ENCODE measurements at places on chromosomes 7 and 10.

DNA sequence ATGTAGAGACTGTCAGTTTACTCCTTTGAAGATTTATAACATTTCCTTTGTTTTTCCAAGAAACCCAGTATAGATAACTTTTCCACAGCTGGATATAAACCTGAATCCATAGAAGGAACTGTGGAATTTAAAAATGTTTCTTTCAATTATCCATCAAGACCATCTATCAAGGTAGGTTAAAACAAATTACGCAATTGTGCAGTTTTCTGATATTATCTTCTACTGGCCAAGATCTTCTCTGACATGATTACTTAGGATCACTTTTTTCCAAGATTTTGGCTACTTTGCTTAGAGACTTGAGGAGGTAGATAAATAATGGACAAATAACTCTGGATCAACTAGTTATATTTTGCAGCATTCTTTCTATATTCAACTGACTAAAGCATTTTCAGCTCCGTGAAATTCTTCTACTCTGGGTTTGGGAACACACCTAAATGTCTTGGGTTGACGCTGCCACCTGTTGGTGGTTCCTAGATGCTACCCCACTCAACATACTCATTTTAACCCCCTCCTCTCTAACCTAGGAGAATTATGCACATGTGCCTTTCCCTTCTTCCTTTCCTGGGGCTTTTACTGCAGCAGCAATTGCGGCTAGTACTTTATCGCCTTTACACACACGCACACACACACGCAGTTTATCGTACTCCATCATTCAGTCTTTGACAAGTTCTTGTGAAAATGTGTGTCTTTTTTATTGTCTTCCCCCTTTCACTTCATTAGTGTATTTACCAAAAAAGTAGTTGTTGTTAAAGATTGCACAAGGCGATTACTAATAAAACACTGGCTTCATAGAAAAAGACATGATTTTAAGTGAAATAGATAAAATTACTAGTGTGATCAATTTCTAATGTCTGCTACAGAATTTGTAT lies 32.7 kb downstream of the ABCB5 start:
- peak; percentile 75 for DNase-seq

GRCh38 chr7:5388905-5389433 lies 34.7 kb downstream of the TNRC18 start:
- no peak for DNase-seq

DNA sequence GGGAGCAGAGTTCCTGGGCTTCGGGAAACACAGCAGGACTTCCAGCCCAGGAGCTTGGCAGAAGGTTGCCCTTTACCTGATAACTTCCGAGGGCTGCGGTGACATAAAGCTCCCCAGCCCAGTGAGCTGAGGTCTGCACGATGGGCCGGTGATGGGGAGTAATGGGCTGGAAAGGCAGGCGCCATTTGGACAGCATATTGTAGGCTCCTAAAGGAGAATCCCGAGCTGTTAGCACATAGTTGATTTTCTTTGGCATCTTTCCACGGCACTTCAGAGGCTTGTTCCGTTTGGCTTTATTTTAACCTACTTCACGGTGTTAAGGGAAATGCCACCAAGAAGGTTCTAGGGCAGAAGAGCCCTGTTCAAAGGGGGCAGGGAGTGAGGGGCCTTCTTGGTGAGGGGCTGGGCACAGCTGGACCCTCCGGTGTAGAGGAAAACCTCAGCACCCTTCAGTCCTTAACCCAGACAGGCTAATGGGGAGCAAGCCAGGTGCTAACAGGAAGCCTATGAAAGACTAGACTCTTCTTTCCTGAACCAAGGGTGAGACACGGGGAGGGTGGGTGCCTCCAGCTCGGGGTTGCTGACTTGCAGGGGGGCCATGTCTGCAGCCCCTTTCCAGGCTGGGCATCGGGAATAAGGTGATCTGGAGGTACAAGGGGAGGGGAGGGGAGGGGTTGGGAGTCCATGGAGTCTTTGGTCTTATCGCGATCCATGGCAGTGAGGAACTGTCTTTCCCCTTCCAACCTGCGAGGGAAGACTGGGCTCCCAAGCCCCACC lies 347.7 kb downstream of the GLRX3 start:
- DNase-seq = no peak

DNA sequence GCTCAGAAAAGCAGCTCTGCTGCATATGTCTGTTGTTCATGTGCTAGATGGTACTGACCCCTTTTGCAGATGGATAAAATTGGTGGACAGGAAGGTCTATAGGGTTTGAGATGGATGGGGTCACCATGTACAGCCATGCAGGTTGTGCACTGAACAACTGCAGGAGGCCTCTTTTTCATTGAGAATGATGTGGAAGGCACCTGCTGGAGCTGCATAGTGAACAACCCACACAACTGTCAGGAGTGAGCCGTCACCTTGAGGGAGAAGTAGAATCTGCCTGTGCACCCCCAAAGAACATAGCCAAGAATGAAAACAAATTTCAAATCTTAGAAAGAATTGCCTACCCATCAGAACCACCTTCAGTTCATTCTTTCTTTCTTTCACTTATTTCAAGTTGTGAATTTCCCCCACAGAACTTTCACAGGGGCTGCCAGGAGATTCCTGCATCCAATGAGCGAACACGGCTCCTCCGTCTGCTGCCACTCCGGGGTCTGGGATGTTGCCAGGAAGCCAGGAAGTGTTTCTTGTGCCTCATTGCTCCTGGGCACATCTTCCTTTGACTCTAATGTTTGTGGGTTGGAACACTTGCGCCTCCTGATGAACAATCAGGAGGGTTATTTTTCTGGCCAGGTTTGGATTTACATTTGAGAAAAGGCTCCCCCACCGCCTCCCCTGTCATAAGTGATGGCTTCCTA lies 53.7 kb upstream of the DOCK1 start:
- no peak for DNase-seq

DNA sequence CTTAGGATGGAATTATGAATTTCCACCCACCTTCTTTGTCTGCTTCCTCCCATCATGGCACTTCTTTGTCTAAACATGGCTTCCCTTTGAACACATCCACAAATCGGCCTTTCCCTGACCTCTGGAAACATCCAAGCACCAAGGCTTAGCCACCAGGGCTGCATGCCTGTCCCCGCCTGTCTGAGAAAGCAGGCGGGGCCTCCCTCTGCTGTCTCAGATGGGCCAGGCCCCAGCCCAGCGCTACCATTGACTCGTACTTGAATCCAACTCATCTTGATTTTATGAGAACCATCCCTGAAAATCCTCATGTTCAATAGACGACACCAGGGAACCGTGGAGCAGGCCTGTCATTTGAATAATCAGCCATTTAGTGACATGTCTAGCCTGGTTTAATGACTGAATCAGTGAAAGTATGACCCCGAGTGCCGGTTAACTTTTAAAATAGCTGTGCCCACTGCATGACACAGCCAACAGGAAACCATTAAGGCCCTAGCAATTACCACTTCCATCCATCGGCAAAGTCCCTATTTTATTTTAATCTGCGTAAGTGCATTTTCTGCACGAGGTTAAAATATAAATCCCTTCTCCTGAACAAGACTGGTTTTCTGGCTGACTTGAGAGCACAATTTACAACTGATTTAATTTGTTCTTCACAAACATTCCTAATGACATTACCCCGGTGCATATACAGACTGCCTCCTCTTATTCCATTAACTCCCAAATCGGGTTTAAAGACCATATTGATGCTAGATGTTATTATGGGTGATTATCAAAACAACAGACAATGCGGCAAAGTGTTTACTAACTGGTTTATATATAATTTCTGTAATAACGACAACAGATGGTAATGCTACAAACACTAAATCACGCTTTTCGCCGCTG lies 194.7 kb downstream of the BUB3 start:
- no peak for DNase-seq

DNA sequence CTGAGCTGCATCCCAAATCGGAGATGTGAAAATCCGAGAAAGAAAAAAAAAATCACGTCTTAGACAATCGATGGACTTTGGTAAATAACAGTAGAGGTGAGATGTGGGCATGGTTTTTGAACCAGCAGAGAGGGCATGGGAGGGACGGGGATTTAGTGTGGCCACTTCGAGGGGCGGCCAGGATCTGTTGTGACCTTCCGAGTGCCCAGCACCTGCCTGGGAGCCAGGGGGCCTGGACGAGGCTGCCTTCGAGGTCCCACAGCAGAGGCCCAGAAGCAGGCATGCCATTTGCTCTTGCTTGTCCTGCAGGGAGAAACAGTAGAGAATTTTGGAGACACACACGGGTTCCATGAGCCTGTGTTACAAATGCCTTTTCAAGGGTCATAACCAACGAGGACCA lies 469.7 kb upstream of the FOXK1 start:
- DNase-seq = no peak

DNA sequence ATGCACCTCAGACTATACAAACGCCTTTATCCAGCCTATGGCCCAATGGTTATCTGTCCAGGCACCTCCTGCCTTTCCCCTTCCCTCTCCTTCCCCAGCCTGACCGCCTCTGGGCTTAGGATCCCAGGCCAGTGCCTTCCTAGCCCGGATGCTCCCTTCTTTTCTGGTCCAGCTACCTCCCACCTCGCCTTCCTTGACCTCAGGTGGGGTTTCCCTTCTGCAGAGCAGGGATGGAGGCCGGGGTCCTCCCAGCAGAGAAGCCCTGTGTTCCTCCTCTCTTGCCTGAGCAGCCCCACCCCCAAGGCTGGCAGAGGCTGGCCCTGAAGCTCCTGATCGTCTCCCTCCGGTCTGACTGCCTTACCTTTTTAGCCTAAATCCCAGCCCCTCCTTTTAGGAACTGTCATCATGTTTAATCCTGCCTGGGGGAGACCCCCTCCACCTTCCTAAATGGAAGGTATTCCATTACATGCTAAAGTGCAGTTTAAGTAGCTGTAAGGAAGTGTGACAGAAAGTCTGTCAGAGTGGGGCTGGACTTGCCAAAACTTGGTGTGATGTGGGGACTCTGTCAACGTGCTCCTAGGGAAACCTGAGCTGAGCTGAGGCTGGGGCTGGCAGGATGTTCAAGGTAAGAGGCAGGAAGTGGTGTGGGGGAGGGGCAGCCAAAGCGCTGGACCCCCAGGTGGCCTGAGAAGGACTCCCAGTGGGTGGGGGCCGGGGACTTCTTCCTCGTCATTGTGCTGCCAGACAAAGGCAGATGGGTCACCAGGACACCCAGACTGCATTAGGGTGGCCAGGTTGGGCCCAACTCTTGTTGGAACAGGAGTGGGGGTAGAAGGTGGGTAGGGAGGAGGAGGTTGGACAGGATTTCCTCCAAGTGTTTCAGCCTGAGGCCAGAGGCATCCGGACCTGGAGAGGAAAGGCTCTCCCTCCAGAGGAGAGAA lies 39.5 kb downstream of the LBX1 start:
- no peak for DNase-seq

GRCh38 chr7:2116989-2117591 lies 115.7 kb downstream of the MAD1L1 start:
- DNase-seq = no peak

- no peak for DNase-seq
Measured at GRCh38 chr10:97882142-97883091, 32.8 kb downstream of the GOLGA7B start.

GRCh38 chr7:127619681-127620405 lies 1.9 kb upstream of the PAX4 start:
- DNase-seq = no peak

DNA sequence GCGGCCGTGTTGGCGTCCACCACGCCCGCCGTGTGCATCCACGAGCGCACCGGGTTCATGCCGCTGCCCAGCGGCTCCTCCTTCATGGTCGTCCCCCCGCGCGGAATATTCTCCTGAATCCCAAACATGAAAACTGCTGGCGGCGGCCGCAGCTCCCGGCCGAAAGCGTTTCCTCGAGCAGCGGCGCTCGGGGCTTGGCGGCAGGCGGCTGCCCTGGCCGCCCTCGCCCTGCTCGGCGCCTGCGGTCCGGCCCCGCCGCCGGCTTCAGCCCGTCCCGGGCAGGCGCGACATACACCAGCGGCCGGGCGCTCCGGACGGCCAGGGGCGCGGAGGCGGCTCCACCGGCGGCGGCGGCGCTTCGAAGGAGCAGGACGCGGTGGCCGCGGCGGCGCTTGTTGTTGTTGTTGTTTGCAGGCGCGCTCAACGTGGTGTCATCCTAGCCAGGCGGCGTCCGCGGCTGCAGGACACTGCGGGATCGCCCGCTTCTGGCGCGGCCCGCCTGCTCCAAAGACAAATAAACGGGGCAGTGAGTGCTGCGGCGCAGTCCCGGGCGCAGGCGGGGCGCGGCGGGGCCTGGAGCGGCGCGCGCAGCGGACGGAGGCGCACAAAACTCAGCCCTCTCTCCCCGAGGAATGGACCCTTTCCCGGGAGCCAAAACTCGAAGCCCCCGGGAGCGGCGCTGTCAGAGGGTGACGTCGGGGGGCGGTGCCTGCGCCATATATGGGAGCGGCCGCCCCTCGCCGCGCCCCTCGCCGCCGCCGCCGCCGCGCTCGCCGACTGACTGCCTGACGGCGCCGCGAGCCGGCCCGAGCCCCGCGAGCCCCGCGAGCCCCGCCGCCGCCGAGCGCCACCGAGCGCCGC lies at the start of gene EBF3:
Gene EBF3, minus strand, starts transcription at position 634 of the 861 bp plus-strand sequence. Its CDS starts 506 bp downstream, at position 128.
- no peak for DNase-seq

GRCh38 chr7:22945584-22945983 lies 68.3 kb downstream of the HYCC1 start:
- no peak for DNase-seq

- no peak for DNase-seq
Measured at GRCh38 chr10:34826857-34827766, 12.0 kb upstream of the PARD3 start.

GRCh38 chr7:50330696-50331095 lies 26.2 kb downstream of the IKZF1 start:
- peak; percentile 58 for DNase-seq

GRCh38 chr7:24965831-24966708 lies 13.9 kb downstream of the OSBPL3 start:
- no peak for DNase-seq

DNA sequence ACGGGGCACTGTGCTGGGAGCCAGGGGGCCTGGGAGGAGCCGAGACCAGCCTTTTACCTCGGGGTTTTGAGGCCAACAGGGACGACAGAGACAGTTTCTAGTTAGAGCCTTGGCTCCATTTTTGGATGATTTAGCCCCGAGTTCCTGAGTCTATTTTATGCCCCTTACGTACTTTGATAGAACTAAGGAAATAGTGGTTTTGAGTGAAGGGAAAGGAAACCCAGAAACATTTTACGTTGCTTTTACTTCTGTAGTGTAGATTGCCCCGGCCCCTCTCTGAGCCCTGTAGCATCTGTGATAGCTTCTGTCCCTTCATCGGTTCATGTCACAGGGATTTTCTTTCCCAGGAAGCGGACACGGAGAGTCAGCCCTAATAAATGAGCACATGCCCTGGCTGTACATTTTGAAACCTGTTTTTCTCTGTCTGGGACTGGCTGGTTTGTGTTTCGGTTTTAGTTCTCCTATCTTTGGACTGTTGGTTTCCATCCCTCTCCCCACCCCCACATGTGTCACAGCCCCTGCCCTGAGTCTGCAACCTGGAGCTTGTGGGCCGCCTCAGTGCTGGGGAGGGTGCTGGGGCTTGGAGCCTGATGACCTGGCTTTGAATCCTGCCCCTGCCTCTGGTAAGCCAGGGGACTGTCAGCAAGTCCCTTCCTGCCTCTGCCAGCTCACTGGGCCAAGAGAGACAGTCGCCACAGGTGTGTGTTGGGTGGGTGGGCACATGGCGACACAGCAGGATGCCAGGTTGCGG lies 6.9 kb upstream of the ORAI2 start:
- DNase-seq = no peak

Data from Karpas-422 (cell line).